Left renal cortex interstitium (tissue), 4 donors: ENCODE measurements at places on chromosomes 13 and 19.

DNA sequence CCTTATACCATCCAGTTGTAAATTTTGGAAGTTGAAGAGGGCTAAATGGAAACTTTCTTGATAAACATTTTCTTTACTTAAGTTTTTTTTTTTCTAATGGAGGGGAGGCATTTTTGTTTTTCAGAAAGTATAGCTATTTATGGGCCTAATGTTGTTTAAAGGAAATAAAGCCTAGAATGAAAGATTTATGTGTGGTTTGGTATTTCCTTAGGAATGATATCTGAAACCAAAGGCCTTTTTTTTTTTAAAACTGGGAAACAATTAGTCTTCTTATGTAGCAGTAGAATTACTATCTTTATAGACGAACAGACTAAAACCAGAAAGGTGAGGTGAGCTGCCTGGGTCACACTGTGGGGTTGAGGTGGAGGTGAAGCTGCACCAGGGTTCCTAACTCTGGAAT is 80.1 kb downstream of the ESD start:
- no peak for DNase-seq

- DNase-seq = no peak
Observed at GRCh38 chr13:58630794-58631193, 999.2 kb downstream of the PCDH17 start.

- DNase-seq = no peak
Observed at GRCh38 chr13:22256111-22256639, 585.3 kb downstream of the FGF9 start.

GRCh38 chr13:112954488-112955270 is 14.3 kb upstream of the MCF2L start:
- DNase-seq = no peak

DNA sequence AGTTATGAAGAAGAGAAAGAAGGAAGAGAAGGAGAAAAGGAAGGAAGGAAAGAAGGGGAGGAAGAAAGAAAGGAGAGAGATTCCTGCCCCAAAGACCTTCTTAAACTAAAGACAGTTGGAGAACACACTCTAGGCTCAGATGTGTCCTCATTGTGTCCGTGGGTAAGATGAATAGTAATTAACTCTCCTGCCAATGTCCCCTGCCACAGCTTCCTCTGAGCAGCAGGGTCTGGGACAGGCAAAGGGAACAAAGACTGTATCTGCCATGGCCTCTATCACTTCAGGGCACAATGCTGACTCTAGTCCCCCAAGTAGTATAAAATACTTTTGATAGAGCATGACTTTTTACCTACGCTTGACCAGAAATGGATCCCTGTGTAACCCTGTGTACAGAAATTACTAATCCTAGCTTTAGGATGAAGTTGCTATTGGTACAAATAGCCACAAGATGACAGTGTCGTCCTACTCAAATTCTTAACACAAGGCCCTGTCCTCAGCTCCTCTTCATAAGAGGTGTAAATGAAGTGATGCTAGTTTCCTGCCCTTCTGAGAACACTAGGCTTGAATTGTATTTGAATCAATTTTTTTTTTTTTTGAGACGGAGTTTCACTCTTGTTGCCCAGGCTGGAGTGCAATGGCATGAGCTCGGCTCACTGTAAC is 186.2 kb upstream of the GPR12 start:
- no peak for DNase-seq

DNA sequence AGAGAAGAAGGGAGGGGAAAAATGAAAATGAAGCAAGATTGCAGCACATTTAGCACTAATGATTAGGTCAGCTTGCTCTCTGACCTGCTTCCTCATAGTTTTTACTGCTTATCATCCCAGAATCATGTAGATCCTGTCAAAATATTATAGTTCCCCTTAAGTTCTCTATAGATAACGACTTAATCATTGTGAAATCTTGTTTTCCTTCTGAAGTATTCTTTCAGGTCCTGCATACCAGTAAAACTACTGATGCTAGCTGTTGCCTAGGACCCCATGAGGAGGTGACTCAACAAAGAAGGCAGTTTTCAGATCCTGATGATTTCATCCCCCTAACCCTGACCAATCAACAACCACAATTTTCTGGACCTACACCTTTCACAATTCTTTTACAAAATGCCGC is 1131.7 kb downstream of the SLITRK5 start:
- no peak for DNase-seq

- peak; percentile 78 for DNase-seq
Observed at GRCh38 chr19:48724796-48725753, 5.5 kb upstream of the MAMSTR start.

DNA sequence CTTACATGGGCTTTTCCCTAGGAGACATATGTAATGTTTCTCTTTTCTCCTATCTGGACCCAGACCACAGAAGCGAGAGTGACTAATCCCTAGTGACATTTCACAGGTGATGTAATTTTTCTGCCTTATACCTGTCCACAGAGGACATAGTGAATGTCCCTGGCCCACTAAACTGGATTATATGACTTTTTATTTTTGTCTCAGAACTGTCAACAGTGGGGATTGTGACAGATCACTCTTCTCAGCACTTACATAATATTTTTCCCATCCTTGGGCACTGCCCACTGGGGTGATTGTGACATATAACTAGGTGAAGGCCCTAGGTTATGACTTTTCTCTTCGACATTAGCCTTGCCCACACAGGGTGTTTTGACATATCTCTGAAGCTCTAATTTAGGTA is 7.9 kb upstream of the ZNF726 start:
- DNase-seq = no peak

DNA sequence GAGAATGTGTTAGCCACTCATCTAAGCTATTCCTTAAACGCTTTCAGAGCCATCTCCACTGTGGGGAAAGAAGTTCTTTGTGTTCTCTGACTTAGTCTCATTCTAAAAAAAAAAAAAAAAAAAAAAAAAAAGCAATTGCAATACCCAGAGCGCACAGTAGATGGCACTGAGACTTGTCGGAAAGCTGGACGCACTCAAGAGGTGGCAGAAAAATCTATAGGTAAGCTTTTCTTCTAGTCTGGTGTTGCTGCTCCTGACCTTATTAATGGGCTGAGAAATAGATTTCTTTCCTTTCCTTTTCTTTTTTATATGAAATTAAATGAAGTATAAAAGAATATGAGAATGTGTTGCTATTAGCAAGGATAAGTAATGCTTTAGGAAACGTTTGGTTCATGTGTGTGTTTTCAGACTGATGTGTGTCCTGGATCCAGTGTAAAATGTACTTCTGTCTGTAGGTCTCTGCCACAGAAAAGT is 4.7 kb upstream of the GJB2 start:
- DNase-seq = no peak

- DNase-seq = no peak
Observed at GRCh38 chr13:21691500-21691899, 20.6 kb downstream of the FGF9 start.

DNA sequence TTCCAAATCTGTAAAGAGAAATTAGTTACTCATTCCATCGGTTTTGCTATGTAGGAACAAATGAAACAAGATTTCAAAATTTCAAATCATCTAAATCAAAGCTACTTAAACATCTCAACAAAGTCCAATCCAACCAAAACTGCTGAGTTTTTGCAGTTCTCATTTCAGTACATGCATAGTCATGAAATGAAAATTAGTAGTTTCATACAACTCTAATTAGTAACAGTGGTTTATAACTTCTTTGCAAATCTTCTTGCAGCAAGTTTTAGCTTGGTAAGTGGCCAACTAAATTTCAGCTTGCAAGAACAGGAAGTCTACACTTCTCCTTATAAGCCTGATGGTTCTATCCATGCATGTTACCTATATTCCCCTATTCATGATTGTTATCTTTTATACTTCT is 75.6 kb downstream of the SPRY2 start:
- no peak for DNase-seq

- no peak for DNase-seq
Observed at GRCh38 chr13:31908696-31909411, 122.7 kb upstream of the FRY start.

DNA sequence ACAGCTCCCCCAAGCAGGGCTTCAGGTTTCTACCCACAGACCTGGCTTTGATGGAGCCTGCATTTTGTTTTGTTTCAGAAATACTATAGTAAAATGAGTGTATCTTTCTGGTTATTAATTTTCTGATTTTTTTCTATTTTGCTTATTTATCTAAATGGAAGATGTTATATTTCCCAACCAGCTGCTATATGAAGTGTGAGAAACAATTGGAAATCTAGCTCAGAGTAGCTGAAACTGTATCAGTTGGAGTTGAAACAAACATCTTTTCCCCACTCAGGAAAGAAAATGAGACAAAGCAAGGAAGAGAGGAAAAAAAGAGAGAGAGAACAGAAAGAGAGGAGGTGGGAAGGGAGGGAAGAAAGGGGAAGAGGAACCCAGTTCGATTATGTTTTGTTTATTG is 358.5 kb upstream of the ZNF507 start:
- no peak for DNase-seq

DNA sequence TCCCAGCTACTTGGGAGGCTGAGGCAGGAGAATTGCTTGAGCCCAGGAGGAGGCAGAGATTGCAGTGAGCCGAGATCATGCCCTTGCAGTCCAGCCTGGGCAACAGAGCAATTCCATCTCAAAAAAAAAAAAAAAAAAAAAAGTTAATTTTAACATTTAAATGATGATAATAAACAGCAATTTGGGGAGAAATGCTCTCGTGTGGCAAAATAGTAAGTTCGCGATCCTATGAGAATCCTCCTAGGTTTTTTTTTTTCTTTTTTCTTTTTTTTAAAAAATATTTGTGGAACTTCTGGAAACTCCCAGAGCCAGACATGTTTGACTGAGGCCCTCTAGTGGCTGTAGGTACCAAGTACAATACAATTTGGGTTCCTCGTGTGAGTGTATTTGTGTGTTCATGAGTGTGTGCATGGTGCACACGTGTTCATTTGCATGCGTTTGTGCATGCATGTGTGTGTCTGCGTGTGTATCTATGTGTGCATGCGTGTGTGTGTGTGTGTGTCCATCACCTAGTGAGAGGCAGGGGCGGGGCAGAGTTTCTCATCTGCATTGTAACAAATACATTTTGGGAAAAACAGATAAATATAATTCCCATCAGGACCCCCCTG is 31.2 kb downstream of the TMPRSS9 start:
- no peak for DNase-seq

GRCh38 chr13:24650161-24650560 is 30.0 kb upstream of the ATP12A start:
- DNase-seq = no peak

GRCh38 chr13:70732611-70733010 is 624.4 kb upstream of the KLHL1 start:
- DNase-seq = no peak

- DNase-seq = no peak
Observed at GRCh38 chr19:6543866-6544347, 13.1 kb downstream of the TNFSF9 start.

DNA sequence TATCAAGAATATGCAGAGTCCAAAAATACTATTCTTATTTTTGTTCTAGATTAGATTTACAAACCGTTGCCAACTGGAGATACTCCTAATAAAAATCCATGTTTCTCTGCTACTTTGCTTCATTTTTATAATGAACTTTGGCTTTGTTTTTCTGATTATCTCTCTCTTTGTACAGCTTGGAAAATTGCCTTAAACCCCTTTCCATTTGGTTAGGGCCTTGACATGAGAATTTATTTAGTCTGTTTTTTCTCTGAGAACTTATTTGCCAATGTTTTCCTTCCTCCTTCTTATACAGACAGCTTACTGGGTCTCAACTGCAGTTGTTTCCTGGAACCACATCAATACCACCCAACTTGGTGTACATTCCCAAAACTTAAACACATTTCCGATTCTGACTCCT is 555.4 kb downstream of the SLITRK6 start:
- DNase-seq = no peak

DNA sequence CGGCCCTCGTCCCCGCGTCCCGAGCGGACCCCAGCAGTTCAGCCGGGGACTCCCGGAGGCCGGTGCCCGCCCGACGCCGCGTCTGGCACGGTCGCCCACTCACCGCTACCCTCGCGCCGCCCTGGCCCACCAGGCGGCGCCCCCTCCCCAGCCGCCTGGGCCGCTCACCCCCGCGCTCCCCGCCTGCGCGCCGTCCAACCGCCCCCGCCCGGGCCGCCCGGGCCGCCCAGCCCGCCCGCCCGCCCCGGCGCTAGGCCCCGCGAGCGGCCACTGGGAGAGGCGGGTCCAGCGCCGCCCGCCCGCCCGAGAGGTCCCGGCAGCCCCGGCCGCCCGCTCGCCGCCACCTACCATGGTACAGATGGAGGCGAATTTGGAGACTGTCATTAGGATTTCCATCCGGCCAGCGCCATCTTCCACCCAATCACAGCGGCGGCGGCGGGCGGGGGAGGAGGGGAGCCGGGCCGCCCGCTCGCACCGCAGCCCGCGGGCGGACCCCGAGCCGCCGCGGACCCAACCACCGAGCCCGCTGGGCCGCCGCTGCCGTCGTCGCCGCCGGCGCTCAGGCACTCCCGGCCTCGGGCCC is at the start of gene USP12:
TSS of gene USP12 (minus strand) at position 568 of the 583 bp plus-strand sequence. CDS start at position 396, 172 bp downstream.
- DNase-seq = no peak

DNA sequence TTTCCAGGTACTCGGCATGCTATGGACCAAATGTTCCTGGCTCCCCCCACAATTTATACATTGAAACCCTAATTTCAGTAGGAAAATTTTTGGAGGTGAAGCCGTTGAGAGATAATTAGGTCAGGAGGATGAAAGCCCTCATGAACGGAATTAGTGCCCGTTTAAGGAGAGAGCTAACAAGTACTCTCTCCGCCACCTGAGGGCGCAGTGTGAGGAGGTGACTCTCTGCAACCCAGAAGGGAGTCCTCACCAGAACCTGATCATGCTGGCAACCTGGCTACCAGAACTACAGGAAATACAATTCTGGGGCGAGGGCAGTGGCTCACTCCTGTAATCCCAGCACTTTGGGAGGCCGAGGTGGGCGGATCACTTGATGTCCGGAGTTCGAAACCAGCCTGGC is 397.8 kb downstream of the SLITRK5 start:
- no peak for DNase-seq
